ENCODE measurements at places on chromosomes 12 and 14. TPM values are rescaled to one million over a fixed set of nuclear protein-coding genes. Genes with fewer than 3 reads are reported as not detected.

Gene MAPK1IP1L
- polyA plus RNA-seq: 71.4 TPM

Gene DNAI7
- 1.0 TPM for polyA plus RNA-seq

GRCh38 chr12:128015276-128015675, 251.7 kb upstream of the TMEM132C start:
- no peak for DNase-seq

DNA sequence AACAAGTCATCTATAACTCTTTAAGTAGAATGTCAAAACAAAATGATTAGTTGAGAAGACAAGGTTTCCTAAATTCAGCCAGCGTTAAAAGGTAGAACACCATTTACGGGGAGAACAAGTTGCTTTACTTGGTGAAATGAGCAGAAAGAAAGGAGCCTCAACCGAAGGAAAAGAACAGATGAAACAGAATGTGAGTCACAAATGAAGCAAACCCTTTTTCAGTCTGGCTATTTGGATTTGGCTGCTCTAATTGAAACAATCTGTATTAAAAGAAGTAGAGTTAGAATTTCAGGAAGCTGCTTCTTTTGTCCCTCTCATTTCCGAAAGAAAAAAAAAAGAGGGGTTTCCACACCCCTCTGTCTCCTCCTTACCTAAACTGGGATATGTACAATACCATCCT, 34.6 kb downstream of the CEP128 start:
- no peak for DNase-seq

- DNase-seq: no peak
These were observed 4.6 kb downstream of the KIF26A start for GRCh38 chr14:104142946-104143470.

- no peak for DNase-seq
These were observed 1.3 kb downstream of the DDN start for GRCh38 chr12:48997719-48998496.

DNA sequence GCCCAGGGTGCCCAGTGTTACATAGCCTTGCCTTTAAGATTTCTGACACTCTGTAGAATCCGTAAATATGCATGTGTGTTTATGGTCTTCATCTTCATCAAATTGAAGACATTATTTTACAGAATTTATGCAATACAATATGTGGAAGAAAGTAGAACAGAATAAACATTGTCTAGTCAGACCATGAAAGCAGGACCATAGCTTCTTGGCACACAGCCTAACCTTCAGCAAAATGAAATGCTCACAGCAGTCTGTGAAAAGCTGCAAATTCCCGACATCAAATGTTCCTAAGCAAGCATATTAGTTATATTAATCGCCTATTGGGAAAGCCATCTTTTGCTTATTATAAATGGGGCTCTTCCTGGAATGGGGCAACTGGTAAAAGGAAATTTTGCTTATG, 111.3 kb upstream of the GARIN2 start:
- peak; percentile 18 for DNase-seq

Gene ENDOU
- polyA plus RNA-seq: 1.0 TPM

Gene BEGAIN
- 4.3 TPM for polyA plus RNA-seq

- DNase-seq: no peak
These were observed 19.0 kb downstream of the RPS6KA5 start for GRCh38 chr14:91041450-91041849.

DNA sequence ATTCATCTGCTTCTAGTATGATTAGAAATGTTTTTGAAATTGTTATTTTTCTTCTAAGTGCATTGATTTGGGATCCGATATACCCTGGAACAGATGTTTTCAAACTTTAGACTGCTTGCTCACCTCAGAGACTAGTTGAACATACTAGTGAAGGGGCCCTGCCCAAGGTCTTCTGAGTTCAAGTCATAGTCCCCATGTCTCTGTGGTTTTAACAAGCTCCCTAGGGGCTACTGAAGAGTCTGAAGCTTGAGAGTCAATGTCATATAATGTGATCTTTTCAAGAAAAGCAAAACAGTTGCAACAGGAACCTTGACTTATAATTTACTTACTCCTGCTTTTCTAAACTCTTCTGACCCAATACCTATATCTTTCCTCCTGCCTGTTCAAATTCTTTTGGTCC, 7.5 kb upstream of the UBE2N start:
- DNase-seq: no peak

DNA sequence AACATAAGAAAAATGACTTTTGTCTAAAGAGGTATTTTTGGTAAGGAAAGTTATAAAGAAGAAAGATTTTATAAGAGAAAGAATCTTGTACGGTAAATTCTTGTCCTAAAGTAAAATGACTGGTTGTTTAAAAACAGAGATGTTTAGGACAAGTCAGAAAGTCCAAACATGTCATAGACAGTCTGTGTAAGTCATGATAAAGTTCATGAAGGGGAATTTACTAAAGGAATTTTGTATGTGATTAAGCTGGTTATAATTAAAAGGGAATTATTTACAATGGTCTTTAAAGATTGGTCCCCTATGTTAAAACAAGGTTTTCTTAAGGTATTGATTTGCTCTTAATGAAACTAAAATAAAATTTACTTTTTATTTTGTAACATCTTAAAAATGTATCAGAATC, 269.4 kb upstream of the CCDC196 start:
- DNase-seq: no peak

DNA sequence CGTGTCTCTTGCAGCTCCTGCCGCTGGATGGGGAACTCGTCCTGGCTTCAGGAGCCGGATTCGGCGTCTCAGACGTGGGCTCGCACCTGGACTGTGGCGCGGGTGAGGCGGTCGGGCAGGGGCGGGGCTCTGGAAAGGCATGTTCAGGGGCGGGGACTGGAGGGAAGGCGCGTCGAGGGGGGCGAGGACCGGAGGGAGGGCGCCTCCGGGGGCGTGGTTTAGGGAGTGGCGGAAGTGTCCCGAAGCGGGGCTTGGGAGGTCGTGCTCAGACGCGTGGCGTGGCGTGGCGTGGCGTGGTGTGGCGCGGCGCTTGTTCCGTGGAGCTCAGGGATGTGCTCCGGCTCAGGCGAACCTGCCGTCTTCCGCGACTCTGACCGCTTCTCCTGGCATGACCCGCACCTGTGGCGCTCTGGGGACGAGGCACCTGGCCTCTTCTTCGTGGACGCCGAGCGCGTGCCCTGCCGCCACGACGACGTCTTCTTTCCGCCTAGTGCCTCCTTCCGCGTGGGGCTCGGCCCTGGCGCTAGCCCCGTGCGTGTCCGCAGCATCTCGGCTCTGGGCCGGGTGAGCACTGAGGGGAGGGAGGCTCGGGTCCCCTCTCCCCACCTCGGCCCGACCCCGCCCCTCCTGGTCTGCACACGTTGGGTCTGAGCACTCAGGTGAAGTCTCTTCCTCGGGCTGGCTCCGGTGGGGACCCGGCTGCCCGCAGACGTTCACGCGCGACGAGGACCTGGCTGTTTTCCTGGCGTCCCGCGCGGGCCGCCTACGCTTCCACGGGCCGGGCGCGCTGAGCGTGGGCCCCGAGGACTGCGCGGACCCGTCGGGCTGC, 6.2 kb downstream of the AMN start:
- peak; percentile 31 for DNase-seq

DNA sequence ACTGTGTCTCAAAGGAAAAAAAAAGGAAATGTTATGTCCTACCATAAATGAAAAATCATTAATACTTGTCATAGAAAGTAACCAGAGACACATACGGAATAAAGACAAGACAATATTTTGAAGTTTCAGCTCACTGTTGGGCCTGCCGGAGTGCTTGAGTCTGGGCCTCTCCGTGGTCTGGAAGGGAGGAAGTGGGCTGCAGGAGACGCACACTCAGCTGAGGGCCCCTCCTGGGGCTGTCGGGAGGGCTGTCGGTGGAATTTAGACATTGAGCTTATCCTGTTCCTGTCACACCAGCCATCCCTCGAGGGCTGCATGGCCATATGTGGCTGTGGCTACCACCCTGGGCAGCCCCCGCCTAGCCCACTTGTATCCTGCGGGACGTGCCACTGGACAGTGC, 80.6 kb downstream of the DDX51 start:
- no peak for DNase-seq

Gene TMEM253
- polyA plus RNA-seq: 0.43 TPM

Gene VDR
- 0.70 TPM for polyA plus RNA-seq
